Aorta (tissue), 5 donors: ENCODE measurements at places on chromosomes 12 and 14.
A peak's percentile ranks its signal among the peaks of the same experiment; 100 is the strongest.

DNA sequence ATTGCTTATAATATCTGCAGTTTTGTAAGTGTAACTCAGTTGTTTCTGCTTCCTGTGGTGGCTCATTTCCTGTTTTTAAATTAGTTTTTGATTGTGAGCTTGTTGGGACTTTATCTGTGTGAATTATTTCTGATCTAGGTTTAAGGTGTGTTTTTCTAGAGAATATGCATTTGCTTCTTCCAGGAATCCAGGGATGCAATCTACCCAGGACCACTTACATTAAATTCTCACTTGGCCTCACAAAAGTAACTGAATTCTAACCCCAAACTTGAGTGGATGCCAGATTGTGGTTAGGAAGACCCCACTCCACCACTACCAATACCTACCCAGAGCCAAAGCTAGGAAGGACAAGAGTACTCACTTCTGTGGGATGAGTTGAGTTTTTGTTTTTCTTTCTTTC is 11.9 kb downstream of the STYX start:
- no peaks in the 10 kb centered on the region for H3K36me3 ChIP-seq
- no peaks in the 10 kb centered on the region for H3K4me1 ChIP-seq
- H3K4me3 ChIP-seq: no peak overlapping the region
- H3K27ac ChIP-seq: no peak overlapping the region
- DNase-seq: no peak

DNA sequence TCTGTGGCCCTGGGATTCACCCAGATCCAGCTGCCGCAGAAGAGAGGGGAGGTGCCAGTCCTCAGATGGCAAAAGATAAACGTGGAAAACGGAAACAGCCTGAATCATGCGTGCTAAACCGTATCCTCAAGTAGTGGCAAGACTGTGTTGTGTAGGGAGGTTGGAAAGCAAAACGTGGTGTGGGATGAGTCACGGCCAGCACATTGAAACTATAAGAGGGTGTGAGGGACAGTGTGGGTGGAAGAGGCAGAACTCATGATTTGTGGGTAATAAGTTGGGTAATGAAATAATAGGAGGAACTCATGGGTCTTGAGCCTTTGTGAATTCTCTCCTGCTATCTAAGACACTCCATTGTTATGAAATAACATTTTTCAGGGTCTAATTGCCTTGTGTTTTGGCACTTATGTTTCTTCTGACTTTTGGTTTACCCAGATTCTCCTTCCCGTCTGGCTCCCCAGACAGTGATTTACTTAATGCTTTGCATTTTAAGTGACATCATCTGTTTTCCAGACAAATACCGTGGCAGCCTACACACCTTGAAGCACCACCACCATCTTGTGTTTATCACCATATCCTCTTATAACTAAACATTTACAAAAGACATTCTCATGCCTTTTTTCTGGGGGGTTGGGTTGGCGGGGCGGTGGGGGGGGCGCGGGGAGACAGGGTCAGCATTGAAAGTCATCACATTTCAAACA is 62.3 kb upstream of the PTCSC3 start:
- peak; percentile 43 for DNase-seq
- H3K27me3 ChIP-seq: no peaks in the 10 kb centered on the region
- no peaks in the 10 kb centered on the region for H3K36me3 ChIP-seq
- H3K4me1 ChIP-seq: no peaks in the 10 kb centered on the region

DNA sequence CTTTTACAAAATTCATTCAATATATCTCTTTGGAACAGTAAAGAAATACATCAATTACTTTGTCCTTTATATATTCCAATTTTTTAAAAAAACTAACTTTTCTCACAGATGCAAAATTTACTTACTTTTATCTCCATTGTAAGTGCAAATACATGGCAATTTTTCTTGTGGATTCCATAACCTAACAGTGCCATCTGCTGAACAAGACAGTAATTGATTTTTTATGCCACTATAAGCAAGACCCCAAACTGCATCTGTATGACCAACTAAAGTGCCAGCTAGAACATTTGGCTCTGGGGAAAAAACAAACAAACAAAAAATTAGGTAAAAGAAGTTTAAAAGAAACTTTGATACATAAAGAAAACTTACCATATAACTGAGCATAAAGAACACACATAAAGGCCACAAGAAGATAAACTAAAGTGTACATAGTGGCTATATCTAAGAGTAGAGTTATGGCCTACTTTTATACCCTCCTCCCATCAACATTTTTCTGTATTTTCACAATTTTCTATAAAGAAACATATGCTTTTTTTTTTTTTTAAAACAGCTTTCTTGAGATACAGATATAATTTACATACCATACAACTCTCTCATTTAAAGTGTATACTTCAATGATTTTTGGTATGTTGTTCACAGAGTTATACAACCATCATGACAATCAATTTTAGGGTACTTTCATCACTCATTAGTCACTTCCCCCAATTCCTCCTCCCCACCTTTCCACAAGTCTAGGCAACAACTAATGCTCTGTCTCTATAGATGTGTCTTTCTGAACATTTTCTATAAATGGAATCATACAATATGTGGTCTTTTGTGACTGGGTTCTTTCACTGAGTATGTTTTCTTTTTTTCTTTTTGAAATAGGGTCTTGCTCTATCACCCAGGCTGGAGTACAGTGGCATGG is 32.6 kb downstream of the COCH start:
- H3K36me3 ChIP-seq: peaks cover 2% of the 10 kb centered on the region
- DNase-seq: no peak
- no peak overlapping the region for H3K4me3 ChIP-seq
- no peaks in the 10 kb centered on the region for H3K4me1 ChIP-seq
- H3K27me3 ChIP-seq: no peaks in the 10 kb centered on the region

DNA sequence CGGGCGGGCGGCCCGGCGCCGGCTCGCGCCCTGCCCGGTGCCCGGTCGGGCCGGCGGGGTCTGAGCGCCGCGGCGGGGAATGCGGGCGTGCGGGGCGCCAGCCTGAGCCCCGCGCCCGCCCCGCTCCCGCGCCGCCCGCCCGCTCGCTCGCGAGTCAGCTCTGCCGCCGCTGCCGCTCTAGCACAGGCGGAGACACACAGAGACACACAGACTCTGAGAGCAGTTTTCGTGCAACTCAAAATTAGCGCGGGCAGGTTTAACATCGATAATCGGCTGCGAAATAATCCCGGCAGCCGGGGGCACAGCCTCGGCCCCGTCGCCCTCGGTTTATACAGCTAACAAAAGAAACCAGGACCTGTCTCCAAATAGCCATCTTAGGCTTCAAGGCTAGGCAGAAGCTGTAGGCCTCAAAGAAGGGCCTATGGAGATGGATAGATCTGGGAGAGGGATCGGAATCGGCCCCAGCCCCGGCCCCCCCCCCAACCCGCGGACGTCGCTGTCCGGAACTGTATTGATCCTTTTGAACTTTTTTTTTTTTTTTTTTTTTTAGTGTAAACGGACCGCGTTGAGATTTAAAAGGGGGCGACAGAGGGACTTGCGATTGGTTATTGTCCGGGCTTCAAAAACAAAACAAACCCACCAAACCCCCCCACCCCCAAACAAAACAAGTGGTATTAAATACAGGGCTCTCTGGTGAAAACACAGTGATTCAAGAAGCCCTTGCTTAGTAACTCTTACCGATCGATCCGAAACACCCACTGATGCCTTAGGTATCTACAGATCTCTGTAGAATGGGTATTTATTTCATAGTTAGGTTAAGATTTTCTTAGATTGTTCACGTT is 1.1 kb downstream of the ARID2 start:
- peak; percentile 80 for DNase-seq
- peak overlapping the region; percentile 94 for H3K27ac ChIP-seq
- peak overlapping the region; percentile 99 for H3K4me3 ChIP-seq

GRCh38 chr12:50839042-50839441 is 3.7 kb upstream of the TMPRSS12 start:
- H3K27ac ChIP-seq: no peak overlapping the region
- no peak for DNase-seq
- H3K4me3 ChIP-seq: no peak overlapping the region
- H3K27me3 ChIP-seq: no peaks in the 10 kb centered on the region

GRCh38 chr12:128387811-128388422 is 120.9 kb downstream of the TMEM132C start:
- H3K36me3 ChIP-seq: no peaks in the 10 kb centered on the region
- H3K4me3 ChIP-seq: no peak overlapping the region
- no peak overlapping the region for H3K27ac ChIP-seq
- no peaks in the 10 kb centered on the region for H3K27me3 ChIP-seq

DNA sequence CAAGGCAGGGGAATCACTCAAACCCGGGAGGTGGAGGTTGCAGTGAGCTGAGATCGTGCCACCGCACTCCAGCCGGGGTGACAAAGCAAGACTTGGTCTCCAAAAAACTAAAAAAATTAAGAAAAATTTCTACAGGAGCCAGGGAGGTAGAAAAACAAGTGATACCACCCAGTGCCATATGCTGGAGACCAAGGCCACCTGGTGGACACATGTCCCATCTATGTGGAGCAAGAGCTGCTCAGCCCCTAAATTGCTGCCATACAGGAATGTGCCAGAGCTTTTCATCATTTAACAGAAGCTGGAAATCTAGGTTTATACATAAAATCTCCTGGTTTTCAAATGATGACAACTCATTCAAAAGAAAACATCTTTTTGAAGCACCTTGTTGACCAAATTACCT is 61.4 kb upstream of the ELK3 start:
- H3K4me3 ChIP-seq: no peak overlapping the region
- DNase-seq: no peak
- no peaks in the 10 kb centered on the region for H3K27me3 ChIP-seq
- H3K27ac ChIP-seq: no peak overlapping the region
- no peaks in the 10 kb centered on the region for H3K36me3 ChIP-seq
- H3K4me1 ChIP-seq: peaks cover 3% of the 10 kb centered on the region

GRCh38 chr14:69014829-69015259 is 35.7 kb upstream of the ACTN1 start:
- no peak for DNase-seq
- H3K36me3 ChIP-seq: no peaks in the 10 kb centered on the region
- no peak overlapping the region for H3K27ac ChIP-seq
- no peaks in the 10 kb centered on the region for H3K27me3 ChIP-seq
- no peak overlapping the region for H3K4me3 ChIP-seq

DNA sequence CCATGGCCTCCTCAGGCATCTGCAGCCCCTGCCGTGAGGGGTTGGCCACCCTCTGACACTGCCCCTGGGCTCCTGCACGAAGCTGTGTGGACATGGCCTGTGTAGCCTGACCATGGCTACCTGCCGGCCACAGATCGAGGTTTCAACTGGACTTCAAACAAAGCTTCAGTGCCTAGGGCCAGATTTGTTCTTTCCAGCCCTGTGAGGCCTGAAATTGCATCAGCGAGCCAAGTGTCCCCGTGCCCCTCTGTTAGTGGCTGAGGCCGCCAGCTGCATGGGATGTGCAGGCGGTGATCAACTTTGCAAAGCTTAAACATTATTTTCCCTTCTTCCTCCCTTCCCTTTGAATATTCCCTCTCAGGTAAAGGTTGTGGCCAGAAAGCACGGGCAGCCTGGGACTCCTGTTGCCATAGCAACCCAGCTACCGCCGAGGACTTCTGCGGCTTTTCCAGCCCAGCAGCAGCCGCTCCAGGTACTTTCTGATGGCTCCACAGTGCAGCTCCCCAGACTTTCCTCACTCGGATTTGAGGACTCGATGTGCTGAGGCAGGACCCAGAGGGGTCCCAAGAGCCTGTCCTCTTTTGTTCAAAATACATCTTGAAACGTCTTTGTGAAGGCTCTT is 35.8 kb downstream of the DDX51 start:
- no peaks in the 10 kb centered on the region for H3K4me1 ChIP-seq
- H3K27me3 ChIP-seq: no peaks in the 10 kb centered on the region
- no peak overlapping the region for H3K4me3 ChIP-seq
- no peak for DNase-seq

GRCh38 chr12:93379981-93380361 is 2.2 kb downstream of the NUDT4 start:
- H3K4me3 ChIP-seq: peak overlapping the region; percentile 100
- H3K36me3 ChIP-seq: no peaks in the 10 kb centered on the region
- no peaks in the 10 kb centered on the region for H3K27me3 ChIP-seq
- no peaks in the 10 kb centered on the region for H3K4me1 ChIP-seq
- H3K27ac ChIP-seq: no peak overlapping the region

- H3K27me3 ChIP-seq: no peaks in the 10 kb centered on the region
- no peaks in the 10 kb centered on the region for H3K36me3 ChIP-seq
- DNase-seq: no peak
- H3K4me1 ChIP-seq: no peaks in the 10 kb centered on the region
Observed at GRCh38 chr14:97442363-97442762, 645.2 kb downstream of the VRK1 start.

DNA sequence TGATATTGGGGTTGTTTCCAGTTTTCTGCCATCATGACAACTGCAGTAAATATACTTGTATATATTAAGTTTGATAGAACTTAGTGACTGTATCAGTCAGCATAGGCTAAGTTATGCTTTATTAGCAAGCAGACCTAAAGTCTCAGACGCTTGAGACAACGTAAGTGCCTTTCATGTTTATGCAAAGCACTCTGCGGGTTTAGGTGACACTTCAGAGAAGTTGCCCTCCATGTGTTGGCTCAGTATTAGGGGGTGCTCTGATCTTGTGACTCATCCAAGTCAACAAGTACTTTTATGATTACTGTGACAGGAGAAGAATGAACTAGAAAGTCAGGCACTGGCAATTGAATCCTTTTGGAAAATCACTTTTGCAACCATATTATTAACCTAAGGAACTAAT is 13.3 kb upstream of the OTOGL start:
- no peak overlapping the region for H3K4me3 ChIP-seq
- no peaks in the 10 kb centered on the region for H3K4me1 ChIP-seq
- no peaks in the 10 kb centered on the region for H3K27me3 ChIP-seq
- no peaks in the 10 kb centered on the region for H3K36me3 ChIP-seq
- no peak for DNase-seq

GRCh38 chr12:107178776-107179175 is 85.4 kb upstream of the CRY1 start:
- H3K27me3 ChIP-seq: no peaks in the 10 kb centered on the region
- no peaks in the 10 kb centered on the region for H3K36me3 ChIP-seq
- no peak overlapping the region for H3K4me3 ChIP-seq
- H3K4me1 ChIP-seq: no peaks in the 10 kb centered on the region
- no peak overlapping the region for H3K27ac ChIP-seq

DNA sequence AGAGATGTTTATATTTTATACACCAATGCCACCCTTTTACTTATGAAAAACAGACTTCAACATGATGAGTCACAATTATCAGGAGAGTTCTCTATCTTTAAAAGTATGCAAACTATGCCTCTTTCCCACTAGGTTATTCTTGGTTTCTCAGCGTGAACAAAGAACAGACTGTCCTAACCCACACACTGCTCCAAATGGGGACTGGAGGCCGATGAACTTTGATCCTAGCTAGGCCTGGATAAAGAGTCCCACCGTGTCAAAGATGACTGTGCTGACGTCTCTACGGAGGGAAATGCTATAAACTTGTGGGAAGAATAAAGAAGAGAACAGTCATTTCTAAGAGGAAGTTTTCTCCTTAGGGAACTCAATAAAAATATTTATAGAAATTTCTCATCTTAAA is 160.1 kb downstream of the EPS8 start:
- no peaks in the 10 kb centered on the region for H3K36me3 ChIP-seq
- H3K4me3 ChIP-seq: no peak overlapping the region
- H3K27ac ChIP-seq: peak overlapping the region; percentile 96
- H3K4me1 ChIP-seq: peaks cover 18% of the 10 kb centered on the region
